GM23338 (cell line): ENCODE measurements at places on chromosomes 3 and 15. TPM values are rescaled to one million over a fixed set of nuclear protein-coding genes. Genes with fewer than 3 reads are reported as not detected.

- H3K27me3 ChIP-seq: no peaks in the 10 kb centered on the region
- DNase-seq: no peak
- peak overlapping the region; percentile 22; the same call in 1 of the 2 replicates for H3K27ac ChIP-seq
- no peak overlapping the region for H3K4me3 ChIP-seq
- peaks cover 23% of the 10 kb centered on the region for H3K4me1 ChIP-seq
- H3K36me3 ChIP-seq: no peaks in the 10 kb centered on the region
Observed at GRCh38 chr15:57436166-57436565, 59.9 kb downstream of the CGNL1 start.

DNA sequence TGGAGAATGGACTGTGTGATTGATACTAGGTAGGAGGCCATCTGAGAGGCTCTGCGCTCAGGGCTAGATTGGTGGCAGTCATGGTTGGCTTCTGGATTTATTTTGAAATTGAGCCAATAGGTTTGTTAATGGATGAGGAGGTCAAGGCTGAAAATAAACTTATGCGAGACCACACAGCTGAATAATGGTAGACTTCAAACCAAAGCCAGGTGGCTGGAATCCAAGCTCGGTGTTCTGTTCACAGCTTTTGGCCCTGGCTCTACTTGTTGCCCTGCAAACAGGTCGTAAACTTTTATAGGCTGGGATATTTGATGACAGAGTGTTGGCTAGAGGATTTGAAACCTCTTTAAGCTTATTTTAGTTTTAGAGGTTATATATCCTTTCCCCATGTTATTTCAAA is 160.4 kb downstream of the CHL1 start:
- no peak overlapping the region for H3K27ac ChIP-seq
- DNase-seq: no peak
- no peaks in the 10 kb centered on the region for H3K36me3 ChIP-seq
- H3K4me3 ChIP-seq: no peak overlapping the region
- H3K4me1 ChIP-seq: no peaks in the 10 kb centered on the region; the same call in 1 of the 2 replicates
- H3K27me3 ChIP-seq: no peaks in the 10 kb centered on the region

- H3K4me1 ChIP-seq: peaks cover 5% of the 10 kb centered on the region; the same call in 1 of the 2 replicates
- H3K27me3 ChIP-seq: no peaks in the 10 kb centered on the region
- H3K4me3 ChIP-seq: no peak overlapping the region
- DNase-seq: peak; percentile 68
Observed at GRCh38 chr3:183895296-183895695, 10.6 kb upstream of the PARL start.

Gene KBTBD13
- total RNA-seq: not detected in 2 replicates

- H3K4me1 ChIP-seq: peaks cover 8% of the 10 kb centered on the region; the same call in 1 of the 2 replicates
- H3K36me3 ChIP-seq: peaks cover 23% of the 10 kb centered on the region
- H3K4me3 ChIP-seq: no peak overlapping the region
- DNase-seq: no peak
- no peaks in the 10 kb centered on the region for H3K27me3 ChIP-seq
- peak overlapping the region; percentile 12; the same call in 1 of the 2 replicates for H3K27ac ChIP-seq
Observed at GRCh38 chr3:32758375-32758753, 59.4 kb upstream of the TRIM71 start.

- no peaks in the 10 kb centered on the region for H3K27me3 ChIP-seq
- peaks cover 18% of the 10 kb centered on the region for H3K4me1 ChIP-seq
- H3K36me3 ChIP-seq: no peaks in the 10 kb centered on the region
- DNase-seq: no peak
- H3K4me3 ChIP-seq: no peak overlapping the region
- no peak overlapping the region for H3K27ac ChIP-seq
Observed at GRCh38 chr3:152945556-152945955, 110.6 kb downstream of the P2RY1 start.

Gene LMAN1L
- total RNA-seq: not detected in 2 replicates

Gene TIMP4
- 11.1 and 16.1 TPM in 2 replicates for total RNA-seq

- peaks cover 11% of the 10 kb centered on the region; the same call in 1 of the 2 replicates for H3K4me1 ChIP-seq
- no peak overlapping the region for H3K4me3 ChIP-seq
- H3K27ac ChIP-seq: no peak overlapping the region
- no peaks in the 10 kb centered on the region for H3K36me3 ChIP-seq
- peaks cover 40% of the 10 kb centered on the region for H3K27me3 ChIP-seq
- no peak for DNase-seq
Observed at GRCh38 chr15:51754267-51754666, 2.9 kb downstream of the TMOD2 start.

- DNase-seq: no peak
- H3K27ac ChIP-seq: no peak overlapping the region
- H3K4me3 ChIP-seq: no peak overlapping the region
- H3K4me1 ChIP-seq: peaks cover 14% of the 10 kb centered on the region
- H3K36me3 ChIP-seq: no peaks in the 10 kb centered on the region
- H3K27me3 ChIP-seq: no peaks in the 10 kb centered on the region
Observed at GRCh38 chr15:98529205-98530145, 118.9 kb upstream of the IGF1R start.

Gene C3orf49
- not detected in 2 replicates for total RNA-seq

Gene FNDC3B
- 45.0 and 55.4 TPM in 2 replicates for total RNA-seq

GRCh38 chr15:95840004-95840403 is 490.5 kb upstream of the NR2F2 start:
- no peak for DNase-seq
- no peak overlapping the region for H3K27ac ChIP-seq
- no peaks in the 10 kb centered on the region for H3K36me3 ChIP-seq
- no peaks in the 10 kb centered on the region for H3K27me3 ChIP-seq

- H3K4me1 ChIP-seq: no peaks in the 10 kb centered on the region
Observed at GRCh38 chr3:30141927-30142326, 464.5 kb upstream of the TGFBR2 start.

- H3K27me3 ChIP-seq: no peaks in the 10 kb centered on the region
- no peaks in the 10 kb centered on the region for H3K4me1 ChIP-seq
Observed at GRCh38 chr3:188088948-188089685, 64.8 kb upstream of the LPP start.

Gene ZDHHC23
- total RNA-seq: 14.5 and 14.8 TPM in 2 replicates

DNA sequence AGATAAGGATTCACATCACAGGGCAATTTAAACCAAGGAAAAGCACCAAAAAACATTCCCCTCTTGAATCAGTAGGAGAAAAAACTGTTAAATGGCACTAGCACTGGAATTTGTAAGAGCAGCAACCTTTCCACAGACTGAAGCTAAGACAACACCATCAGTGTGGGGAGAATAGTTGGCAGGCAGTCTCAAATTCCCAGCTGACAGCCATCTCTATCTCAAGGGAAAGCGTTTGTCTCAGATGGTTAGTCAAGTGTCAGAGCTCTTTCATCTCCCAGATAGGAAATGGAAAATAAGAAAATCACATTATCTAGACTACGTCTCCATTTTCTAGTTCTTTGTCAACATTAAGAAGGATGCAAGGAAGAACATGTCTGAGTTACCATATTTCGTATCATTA is 228.7 kb downstream of the WDR72 start:
- no peak overlapping the region for H3K4me3 ChIP-seq
- no peak overlapping the region for H3K27ac ChIP-seq
- H3K27me3 ChIP-seq: no peaks in the 10 kb centered on the region
- no peak for DNase-seq

DNA sequence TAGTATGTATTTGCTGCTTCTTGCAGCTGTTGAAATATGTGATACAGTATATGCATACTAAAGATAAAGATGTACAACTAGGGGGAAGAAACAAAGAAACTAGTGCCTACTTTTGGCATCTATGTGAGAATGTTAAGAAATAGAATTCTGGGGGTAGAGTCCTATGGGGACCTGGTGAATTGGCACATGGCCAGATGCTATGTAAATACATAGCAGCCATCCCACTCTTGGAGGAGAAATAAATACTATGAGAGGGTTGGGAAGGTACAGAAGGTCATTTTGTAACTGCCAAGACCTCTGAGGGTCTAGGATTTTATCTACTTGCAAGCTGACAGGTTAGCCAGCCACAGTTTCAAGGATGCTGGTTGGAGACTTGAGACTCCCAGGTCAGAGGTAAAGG is 298.3 kb upstream of the TBL1XR1 start:
- H3K36me3 ChIP-seq: no peaks in the 10 kb centered on the region
- H3K27me3 ChIP-seq: no peaks in the 10 kb centered on the region
- H3K4me1 ChIP-seq: no peaks in the 10 kb centered on the region
- no peak for DNase-seq
- H3K4me3 ChIP-seq: no peak overlapping the region

DNA sequence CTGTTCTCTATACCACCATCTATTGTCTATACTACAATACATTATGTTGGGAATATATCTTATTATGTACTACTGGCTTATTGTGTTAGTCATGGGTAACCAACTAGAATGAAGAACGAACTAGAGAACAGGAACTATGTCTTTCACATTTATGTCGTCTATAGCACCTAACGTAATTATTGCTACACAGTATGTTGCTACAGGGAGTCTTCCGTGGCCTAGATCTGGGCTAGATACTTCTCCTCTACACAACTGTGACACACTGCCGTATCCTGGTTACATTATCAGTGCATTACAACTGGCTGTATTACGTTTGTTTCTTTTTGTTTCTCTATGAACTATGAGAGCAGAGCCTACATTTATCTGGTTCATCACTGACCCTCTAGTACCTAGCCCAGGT is 34.0 kb downstream of the SCG5 start:
- H3K27ac ChIP-seq: no peak overlapping the region
- H3K4me1 ChIP-seq: peaks cover 15% of the 10 kb centered on the region
- H3K27me3 ChIP-seq: no peaks in the 10 kb centered on the region
- no peak for DNase-seq
